H7 (cell line): ENCODE measurements at places on chromosomes 7 and 10. TPM values are rescaled to one million over a fixed set of nuclear protein-coding genes. Genes with fewer than 3 reads are reported as not detected.

SNCG gene
- 23.4 and 26.7 TPM in 2 replicates for total RNA-seq

FFAR4 gene
- not detected in 2 replicates for total RNA-seq

FAM180A gene
- not detected in 2 replicates for total RNA-seq

GSTO2 gene
- 15.2 and 20.6 TPM in 2 replicates for total RNA-seq

HOXA2 gene
- total RNA-seq = not detected in 2 replicates

COPG2 gene
- 45.7 and 64.3 TPM in 2 replicates for total RNA-seq

STN1 gene
- total RNA-seq = 24.0 and 42.9 TPM in 2 replicates
